ENCODE measurements at places on chromosomes 3 and 15.
A peak's percentile ranks its signal among the peaks of the same experiment; 100 is the strongest.

- DNase-seq = peak; percentile 93
Observed at GRCh38 chr3:126703512-126704493, at the start of gene CHCHD6. TSS of gene CHCHD6 (plus strand) at chr3:126704240. CDS start at chr3:126704313, 73 bp downstream.

DNA sequence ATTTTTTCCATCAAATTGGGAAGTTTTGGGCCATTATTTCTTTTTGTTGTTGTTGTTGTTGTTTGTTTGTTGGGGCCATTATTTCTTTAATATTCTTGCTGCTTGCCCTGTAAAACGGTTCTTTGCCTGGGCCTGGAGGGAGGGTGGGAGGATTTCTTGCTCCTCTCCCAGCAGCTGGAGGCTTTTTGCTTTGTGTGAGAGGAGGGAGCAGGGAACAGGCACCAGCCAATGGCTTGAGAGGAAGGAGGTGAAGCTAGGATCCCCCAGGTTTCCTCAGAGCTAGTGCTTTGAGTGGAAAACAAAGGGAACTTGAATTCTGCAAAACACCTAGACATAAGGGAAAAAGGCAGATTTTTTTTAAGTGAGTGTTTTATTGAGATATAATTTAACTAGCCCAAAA is 61.2 kb upstream of the DNAJC19 start:
- DNase-seq = no peak

- no peak for DNase-seq
Observed at GRCh38 chr3:49025005-49025792, 3.3 kb downstream of the NDUFAF3 start.

- no peak for DNase-seq
Observed at GRCh38 chr3:108073764-108074431, 16.9 kb downstream of the CD47 start.

DNA sequence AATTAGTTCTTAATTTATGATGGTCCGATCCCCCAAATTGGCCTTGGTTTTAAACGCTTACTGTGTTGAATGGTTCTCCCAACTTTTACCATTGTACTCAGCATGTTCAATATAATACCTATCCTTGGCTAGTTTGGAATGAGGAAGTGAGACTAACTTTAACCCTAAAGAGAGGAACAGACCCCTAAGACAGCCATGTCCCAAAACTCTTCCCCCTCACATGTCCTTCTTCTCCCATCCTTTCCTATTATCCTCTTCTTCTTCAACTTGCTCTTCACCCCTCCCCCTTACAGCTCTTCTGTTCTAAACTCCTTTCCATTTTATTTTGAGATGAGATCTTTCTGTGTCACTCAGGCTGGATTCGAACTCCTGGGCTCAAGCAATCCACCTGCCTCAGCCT is 116.5 kb downstream of the RBMS3 start:
- DNase-seq = no peak

DNA sequence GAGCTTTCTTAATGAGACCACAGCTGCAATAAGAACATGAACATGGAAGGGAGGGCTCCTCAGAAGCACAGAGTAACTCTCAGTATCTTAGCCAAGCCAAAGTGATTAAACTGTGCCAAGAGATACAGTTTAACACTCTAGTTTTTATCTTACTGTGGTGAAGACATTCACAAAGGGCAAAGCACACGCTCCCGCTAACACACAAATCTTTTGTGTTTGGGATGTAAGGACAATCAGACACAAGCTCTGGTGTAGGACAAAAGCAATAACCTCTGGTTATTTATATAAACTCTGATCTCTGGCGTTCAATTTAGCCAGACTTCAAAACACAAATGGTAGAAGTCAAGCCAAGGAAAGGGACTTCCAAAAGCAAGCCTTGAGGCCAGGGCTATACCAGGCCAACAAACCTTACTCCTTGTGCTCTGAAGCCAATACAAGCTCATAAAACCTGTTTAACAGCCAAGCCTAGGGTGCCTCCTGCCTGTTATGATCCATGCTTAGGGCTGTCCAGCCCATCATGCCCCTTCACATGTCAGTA is 27.8 kb downstream of the DPH3 start:
- DNase-seq = no peak

DNA sequence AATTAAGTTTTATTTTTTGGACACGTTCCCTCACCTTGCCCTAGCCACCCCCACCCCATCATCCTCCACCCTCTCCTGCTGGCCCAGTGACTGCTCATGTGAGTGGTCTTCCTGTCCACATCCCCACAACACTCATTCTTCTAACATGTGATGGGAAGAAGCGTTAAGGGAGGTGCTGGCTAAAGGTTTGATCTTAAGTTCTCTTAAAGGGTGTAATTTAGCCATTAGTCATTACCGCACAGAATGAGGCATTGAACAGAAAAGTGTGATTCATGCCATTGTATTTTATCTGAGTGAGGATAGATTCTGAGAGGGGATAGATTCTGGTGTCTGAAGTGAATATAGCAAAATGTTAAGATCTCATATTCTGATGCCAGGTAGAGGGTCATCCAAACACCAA is 272.9 kb upstream of the TPM1 start:
- DNase-seq = no peak

DNA sequence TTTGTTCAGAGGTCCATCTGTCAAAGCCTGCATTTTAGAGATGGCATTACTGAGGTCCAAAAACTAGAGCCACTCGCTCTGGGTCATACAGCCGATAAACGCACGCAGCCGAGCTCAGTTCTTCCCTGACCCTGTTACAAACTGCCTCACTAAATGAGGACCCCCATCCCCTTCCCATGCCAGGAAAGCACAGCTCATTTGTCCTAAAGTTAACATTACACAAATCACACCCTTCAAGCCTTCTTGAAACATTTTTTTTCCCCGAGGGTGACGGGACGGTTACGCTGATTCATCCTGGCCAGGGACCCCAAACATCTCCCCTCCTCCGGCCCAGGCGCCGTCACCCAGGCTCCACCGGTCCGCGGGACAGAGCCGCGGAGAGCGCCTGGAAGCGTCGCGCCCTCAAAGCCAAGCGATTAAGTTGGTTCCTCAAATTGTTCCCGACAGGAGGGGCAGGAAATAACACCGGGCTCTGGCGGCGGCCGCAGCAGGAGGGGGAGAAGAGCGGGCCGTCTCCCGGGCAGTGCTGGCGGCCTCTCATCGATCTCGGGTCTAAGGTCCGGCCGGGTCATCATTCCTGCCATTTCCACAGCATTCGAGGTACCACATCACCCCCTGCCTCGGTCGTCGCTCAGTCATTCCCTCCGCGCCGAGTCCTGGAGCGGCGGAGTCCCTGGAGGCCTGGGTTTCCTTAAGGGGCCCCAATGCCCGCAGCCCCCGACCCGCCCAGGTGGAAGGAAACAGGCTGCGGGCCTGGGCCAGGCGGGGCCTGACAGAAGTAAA is 619 bp upstream of the CMTM8 start:
- no peak for DNase-seq

DNA sequence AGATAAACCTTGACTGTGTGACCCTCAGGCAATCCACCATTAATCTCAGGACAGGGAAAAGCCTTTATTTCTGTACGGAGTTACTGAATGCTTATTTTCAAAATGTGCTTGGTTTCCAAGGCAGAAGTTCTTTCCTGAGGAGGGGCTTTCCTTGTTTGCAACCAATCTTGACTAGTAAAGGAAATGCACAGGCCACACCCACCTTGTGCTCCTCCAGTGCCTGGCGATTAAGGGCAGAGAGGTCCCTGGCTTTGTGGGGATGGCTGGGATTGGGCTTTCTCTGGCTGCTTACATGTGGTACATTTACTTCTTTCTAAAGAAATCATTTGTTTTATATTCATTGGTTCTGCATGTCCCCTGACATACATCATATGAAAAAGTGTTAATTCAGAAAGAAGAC is 47.8 kb downstream of the ZNF621 start:
- no peak for DNase-seq

GRCh38 chr15:30962079-30962478 is 29.3 kb downstream of the MTMR10 start:
- DNase-seq = no peak

DNA sequence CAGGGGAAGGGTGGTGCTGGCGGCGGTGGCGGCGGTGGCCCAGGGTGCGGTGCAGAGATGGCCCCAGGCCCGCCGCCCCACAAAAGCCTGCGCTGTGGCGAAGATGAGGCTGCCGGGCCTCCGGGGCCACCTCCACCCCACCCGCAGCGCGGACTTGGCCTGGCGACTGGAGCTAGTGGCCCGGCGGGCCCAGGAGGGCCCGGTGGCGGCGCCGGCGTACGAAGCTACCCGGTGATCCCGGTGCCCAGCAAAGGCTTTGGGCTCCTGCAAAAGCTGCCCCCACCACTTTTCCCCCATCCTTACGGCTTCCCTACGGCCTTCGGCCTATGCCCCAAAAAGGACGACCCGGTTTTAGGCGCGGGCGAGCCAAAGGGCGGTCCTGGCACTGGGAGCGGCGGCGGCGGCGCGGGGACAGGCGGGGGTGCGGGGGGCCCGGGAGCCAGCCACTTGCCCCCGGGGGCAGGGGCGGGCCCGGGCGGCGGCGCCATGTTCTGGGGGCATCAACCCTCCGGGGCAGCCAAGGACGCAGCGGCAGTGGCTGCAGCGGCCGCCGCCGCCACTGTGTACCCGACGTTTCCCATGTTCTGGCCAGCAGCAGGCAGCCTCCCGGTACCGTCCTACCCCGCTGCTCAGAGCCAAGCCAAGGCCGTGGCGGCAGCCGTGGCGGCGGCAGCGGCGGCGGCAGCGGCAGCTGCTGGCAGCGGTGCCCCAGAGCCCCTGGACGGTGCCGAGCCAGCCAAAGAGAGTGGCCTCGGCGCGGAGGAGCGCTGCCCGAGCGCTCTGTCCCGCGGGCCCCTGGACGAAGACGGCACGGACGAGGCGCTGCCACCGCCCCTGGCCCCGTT is 1.6 kb downstream of the SKOR1 start:
- DNase-seq = no peak

- DNase-seq = no peak
Observed at GRCh38 chr3:71271596-71271995, 311.9 kb downstream of the FOXP1 start.

GRCh38 chr15:58243070-58243469 is 104.9 kb downstream of the AQP9 start:
- no peak for DNase-seq

- no peak for DNase-seq
Observed at GRCh38 chr3:145429546-145429945, 731.4 kb downstream of the PLOD2 start.
